ENCODE measurements at places on chromosomes 3 and 15.

DNA sequence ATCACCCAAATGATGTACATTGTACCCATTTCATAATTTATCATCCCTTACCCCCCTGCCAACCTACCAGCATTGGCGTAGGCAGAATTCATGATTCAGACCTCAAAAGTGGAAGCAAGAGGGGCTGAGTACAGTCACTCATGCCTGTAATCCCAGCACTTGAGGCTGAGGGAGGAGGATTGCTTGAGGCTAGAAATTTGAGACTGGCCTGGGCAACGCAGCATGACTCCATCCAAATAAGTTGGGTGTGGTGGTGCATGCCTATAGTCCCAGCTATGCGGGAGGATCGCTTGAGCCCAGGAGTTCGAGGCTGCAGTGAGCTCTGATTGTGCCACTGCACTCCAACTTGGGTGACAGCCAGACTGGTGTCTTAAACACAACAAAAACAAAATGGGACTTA, 10.4 kb downstream of the TTC14 start:
- peak; percentile 5 for DNase-seq

- peak; percentile 33 for DNase-seq
These were observed 767 bp downstream of the SEMA3F start for GRCh38 chr3:50155891-50156290.

DNA sequence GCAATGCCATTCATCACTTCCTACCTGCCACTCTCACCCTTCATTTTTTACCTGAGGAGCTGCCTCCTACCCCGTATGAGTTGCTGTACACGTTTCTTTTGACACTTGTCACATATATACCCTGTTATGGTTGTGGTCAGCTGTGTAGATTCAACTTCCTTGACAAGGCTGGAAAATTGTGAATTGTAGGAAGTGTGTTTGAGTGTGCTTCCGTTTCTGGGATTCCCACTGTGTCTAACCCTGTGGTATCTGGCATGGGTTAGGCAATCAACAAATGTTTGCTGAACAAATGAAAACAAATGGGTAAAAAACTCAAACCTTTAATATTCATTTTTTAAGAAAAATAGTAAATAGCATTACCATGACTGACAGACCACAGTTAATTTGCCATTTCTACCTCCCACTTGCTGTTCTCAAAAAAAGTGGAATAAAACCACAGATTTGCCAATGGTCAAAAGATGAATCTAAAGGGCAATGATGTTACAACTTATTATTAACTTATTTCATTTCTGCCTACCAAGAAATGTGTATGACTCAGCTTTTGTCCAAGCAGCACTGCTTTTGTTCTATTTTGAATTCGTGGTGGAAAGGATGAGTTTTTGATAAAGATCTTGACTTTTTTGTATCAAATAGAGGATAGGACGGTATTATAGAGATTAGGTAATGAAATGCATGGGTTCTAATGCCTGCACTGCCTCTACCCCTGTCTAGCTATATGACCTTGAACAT, 404.6 kb downstream of the LPP start:
- no peak for DNase-seq

- DNase-seq, result no peak
These were observed 221.6 kb upstream of the UBE2E1 start for GRCh38 chr3:23583980-23584740.

GRCh38 chr3:192408647-192409200, 318.6 kb downstream of the FGF12 start:
- DNase-seq, result no peak

- no peak for DNase-seq
These were observed 155.1 kb upstream of the SATB1 start for GRCh38 chr3:18580268-18580667.

GRCh38 chr3:189771842-189772450, 140.8 kb downstream of the TP63 start:
- DNase-seq, result no peak

Measured in thyroid gland (tissue), 4 donors.